ENCODE measurements at places on chromosomes 16 and 17. TPM values are rescaled to one million over a fixed set of nuclear protein-coding genes. Genes with fewer than 3 reads are reported as not detected.

Gene SLC5A11
- total RNA-seq: not detected

- DNase-seq: no peak
Observed at GRCh38 chr16:66658143-66658859, 38.2 kb downstream of the CMTM4 start.

- DNase-seq: no peak
Observed at GRCh38 chr17:50112694-50113093, 17.3 kb downstream of the SAMD14 start.

DNA sequence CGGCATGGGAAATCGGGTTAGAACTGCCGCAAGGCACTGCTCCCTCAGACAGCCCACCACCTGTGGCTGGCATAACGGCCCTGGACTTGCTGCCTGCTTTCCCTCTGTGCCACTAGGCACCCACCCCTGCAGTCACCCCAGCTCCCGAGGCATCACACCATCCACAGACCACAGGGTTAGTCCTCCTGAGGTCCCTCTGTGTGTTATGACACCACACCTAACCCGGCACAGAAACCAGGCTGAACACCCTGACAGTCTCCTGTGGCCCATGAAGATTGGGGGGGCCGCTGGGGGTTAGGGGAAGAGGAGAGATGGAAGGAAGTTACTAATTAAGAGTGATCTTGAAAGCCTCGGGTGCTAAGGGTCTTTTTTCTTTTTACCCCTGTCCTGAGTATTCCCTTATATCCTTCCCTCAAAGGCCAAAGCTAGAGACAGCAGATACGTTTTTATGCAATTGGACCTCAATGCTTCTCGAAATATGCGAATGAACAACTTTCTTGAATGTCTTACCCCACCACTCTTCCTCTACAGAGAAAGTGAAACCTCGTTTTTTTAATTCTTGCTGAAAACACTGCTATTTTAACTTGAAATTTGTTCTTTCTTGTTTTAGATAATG lies 7.0 kb downstream of the CYTH1 start:
- DNase-seq: no peak

- DNase-seq: no peak
Observed at GRCh38 chr17:30235386-30236296, at the start of gene SLC6A4. SLC6A4 (minus strand) TSS chr17:30235697; CDS start chr17:30221958, 13,739 bp downstream.

GRCh38 chr17:574061-574460 lies 140.6 kb downstream of the VPS53 start:
- DNase-seq: no peak

Gene PABPN1L
- total RNA-seq: not detected

Gene KCNG4
- not detected for total RNA-seq

DNA sequence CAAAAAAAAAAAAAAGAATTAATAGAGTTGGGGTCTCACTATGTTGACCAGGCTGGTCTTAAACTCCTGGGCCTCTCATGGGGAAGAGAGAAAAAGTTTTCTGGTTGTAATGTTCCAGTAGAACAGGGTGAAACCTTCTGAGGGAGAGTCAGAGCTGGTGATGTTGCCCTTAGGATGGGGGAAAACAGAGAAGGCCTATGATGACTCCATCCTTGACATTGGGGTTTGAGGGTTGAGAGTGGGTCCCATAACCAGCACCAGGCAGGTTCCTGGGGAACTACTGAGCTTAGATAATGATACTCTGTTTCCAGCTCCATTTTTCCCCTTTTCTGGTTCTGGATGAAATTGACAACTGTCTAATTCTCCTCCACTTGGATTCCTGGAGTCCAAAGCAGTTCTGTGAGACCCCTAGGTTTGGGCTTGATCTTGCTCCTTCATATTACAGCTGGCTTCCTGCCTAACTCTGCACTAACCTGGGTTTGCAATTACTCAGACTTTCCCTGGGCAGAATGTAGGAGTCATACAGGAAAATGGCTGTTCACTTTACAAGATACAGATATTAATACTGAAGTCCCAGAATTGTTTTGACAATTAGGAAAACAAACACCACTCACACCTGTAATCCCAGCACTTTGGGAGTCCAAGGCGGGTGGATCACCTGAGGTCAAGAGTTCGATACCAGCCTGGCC lies 62.8 kb upstream of the B4GALNT2 start:
- no peak for DNase-seq

GRCh38 chr16:56977216-56977615 lies 12.1 kb upstream of the NLRC5 start:
- DNase-seq: no peak

- DNase-seq: no peak
Observed at GRCh38 chr16:3591991-3592390, 14.8 kb upstream of the NLRC3 start.

Gene RBFOX1
- under 0.01 TPM for total RNA-seq

DNA sequence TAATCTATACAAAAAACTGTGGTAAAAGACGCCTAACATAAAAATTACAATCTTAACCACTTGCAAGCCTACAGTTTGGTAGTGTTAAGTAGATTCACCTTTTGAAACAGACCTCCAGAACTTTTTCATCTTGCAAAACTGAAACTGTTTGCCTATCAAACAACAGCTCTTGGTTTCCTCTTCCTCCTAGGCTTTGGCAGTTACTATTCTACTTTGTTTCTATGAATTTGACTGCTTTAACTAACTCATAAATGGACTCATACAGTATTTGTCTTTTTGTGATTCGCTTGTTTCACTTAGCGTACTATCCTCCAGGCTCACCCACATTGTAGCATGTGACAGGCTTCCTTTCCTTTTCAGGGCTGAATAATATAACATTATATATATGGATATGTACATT lies 97.0 kb downstream of the PRKCA start:
- DNase-seq: no peak

- no peak for DNase-seq
Observed at GRCh38 chr16:50888486-50889261, 146.8 kb downstream of the CYLD start.

DNA sequence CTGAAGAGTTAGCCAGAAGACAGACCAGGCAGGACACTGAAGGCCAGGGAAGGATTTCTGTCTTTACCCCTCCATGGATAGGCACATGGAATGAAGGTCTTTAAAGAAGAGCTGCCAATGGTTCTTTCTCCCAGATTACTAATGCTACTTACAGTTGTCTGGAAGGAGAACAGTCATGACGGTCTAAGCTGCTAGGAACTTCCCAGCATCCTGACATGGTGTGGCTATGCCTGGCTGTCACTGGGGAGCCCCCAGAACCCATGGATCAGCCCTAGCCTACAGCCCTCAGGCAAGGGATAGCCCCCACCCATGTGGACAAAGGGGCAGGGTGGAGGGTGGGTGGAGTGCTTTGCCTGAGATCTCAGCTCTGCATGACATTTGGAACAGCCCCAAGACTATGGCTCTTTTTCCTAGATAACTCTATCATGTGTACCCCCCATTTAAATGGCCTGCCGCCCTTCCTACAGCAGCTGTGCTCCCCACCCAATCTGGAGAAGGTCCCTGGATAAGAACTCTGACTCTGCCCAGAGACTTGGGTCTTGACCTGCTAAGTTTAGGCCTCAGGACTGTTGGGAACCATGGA lies 9.2 kb upstream of the KAT7 start:
- no peak for DNase-seq

DNA sequence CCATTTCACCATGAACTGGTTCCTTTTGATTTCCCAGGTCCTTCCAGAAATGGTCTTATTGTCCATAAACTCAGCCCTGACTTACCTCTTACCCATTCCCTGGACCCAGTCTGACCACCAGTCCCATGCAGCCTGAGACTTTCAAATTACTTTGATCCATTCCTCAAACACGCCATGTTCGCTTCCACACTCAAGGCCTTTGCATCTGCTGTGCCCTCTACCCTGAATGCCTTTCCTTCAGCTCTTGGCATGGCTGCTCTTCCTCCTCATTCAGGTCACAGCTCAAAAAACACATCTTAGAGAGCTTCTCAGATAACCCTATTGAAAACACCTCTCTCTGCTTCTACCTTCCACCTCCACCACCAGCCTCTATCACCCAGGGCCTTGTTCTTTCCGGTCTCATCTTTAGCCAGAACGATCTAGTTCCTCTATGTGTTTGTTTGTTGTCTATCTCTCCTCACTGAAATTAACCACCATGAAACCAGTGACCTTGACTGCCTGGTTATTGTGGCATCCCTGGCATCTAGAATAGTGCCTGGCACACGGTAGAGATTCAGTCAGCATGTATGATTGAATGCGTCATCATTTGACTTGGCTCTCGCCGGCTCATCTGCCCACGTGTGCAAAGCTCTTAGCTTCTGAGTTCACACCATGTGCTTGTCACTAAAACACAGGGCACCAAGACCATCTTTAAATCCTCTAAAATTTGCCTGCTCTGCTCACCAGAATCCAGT lies 12.8 kb downstream of the CRYM start:
- DNase-seq: no peak
